ENCODE measurements at places on chromosomes 16 and 17.

DNA sequence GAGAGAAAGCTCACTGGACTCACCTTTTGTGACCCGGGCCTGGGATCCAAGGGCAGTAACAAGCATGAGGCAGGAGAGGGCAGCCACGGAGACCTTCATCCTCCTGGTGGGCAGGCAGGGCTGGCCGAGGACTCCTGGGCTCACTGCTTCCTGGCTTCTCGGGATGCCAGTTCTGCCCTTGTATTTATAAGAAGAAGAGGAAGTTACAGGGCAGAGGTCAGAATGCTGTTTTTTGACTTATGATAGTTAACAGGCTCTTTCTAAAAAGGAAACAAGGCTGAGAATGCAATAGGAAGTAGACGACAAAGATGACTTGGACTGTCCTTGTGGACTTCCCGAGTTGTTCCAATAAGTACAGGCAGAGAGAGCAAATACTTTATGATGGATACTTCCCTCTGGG is at the start of gene CCL23:
Gene CCL23 (minus strand): TSS at position 174 of the 400 bp plus-strand sequence. CDS start 75 bp downstream, at position 99.
- no peak for DNase-seq

GRCh38 chr16:89618109-89618998 is 4.9 kb downstream of the DPEP1 start:
- DNase-seq = no peak

GRCh38 chr16:4345836-4346781 is 5.0 kb downstream of the PAM16 start:
- no peak for DNase-seq

DNA sequence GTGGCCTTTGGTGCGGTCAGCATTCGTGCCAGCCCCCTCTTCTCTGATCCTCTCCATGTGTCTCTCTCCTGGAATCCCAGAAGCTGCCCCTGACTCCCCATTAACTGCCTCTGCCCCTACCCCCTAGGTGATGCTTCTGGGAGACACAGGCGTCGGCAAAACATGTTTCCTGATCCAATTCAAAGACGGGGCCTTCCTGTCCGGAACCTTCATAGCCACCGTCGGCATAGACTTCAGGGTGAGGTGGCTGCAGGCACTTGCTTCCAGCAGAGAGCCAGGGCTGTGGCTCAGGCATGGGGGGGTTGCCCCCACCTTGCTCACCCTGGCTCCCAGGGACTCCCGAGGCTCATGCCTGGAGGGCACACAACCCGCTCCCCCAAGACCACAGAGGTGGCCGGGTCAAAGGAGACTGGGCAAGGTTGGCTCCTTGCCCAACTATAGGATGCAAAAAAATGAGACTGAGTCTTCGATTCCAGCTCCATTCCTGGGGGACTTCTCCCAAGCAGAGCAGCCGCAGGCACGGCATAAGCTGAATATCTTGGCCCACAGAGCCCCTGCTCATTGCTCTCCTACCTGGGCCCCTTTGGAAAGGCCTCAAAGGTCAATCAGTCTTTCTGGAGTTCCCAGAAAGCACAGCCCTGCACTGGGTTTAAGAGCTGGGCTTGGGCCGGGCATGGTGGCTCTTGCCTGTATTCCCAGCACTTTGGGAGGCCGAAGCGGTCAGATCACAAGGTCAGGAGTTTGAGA is 3.8 kb downstream of the RAB37 start:
- no peak for DNase-seq

DNA sequence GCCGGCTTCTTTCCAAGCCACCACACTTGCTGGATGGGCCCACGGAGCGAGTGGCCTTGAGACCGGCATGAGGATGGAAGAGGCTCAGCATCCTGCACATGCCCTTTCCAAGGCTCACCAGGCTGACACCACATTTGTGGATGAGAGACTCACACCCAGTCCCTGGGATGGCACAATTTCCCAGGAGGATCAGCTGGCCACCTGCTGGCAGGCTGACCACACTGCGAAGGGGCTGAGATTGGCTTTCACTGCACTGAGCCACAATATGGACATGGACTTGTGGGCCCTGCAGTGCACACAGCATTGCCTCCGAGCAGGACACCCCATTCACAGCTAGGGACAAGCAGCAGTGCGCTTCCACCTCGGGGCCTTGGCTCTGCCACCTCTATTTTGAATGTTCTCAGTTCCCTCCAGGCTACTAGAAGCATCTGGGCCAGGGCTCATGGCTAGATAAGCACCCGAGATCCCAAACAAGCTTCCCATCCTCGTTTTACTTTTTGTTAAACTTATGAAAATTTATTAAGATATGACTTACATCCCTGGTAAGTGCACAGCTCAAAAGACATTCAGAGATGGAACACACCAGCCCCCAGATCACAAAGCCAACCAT is 25.3 kb upstream of the KSR1 start:
- DNase-seq = no peak

DNA sequence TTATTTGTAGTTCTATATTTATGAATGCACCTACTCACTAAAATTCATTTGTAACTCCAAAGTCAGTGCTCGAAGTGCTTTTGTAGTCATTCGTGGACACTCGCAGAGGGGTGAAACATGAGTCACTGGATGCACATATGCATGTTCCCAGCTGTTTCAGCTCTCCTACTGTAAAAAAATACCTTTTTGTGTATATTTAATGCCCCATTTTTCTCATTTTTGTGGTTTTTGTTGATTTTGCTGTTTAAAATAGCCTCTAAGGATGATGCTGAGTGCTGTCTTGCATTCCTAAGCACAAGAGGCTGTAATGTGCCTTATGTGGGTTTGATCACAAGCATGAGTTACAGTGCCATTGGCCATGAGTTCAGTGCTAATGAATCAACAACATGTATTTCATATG is 30.6 kb downstream of the CENPV start:
- no peak for DNase-seq

DNA sequence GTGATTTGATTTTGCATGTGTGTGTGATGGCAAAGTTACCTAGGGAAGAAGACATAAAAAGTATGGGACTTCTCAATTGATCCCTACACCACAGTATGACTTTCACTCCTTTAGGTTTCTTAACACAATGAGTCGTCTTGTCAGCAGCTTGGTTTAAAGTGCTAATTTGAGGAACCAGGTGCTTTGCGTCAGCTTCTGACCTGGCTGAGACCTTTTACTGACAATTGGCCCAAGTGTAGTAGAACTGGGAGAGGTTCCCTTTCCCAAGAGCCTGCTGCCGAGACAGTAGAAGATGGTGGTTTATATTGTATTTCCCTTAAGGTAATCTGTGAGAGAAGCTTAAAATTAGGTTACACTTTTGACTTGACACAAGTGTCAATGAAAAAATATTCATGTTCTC is 54.9 kb downstream of the LDHD start:
- no peak for DNase-seq

GRCh38 chr16:17397499-17397891 is 73.3 kb downstream of the XYLT1 start:
- no peak for DNase-seq

GRCh38 chr16:20042848-20043247 is 30.8 kb downstream of the GPR139 start:
- DNase-seq = no peak

DNA sequence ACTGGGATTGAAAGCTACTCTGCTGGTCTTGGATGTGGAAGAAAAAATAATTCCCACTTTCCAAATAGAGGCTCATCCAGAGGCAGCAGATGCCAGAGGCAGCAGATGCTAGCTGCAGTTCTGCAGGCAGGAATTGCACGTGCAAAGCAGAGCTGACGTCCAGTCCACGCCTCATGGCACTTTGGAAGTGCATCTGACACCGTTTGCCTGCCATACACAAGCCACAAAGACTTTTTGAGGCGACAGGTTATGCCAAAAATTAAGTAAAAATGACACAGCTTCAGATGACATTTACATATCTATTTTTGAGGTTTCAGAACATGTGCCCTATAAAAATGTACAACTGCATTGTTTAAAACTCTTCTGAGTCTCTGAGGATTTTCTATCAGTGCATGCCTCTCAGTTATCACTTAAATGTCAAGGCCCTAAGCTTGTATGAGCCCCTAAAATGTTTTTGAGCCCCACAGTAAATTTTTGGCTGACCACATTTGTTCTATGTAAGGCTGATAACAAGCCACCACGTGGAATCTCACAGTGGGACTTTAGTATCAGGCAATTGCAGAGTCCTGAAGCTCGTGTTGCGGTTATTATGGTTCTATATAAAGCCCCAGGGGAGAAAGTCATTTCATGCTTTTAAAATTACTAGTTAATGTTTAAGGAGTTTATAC is 239.2 kb downstream of the PRKCA start:
- DNase-seq = no peak

DNA sequence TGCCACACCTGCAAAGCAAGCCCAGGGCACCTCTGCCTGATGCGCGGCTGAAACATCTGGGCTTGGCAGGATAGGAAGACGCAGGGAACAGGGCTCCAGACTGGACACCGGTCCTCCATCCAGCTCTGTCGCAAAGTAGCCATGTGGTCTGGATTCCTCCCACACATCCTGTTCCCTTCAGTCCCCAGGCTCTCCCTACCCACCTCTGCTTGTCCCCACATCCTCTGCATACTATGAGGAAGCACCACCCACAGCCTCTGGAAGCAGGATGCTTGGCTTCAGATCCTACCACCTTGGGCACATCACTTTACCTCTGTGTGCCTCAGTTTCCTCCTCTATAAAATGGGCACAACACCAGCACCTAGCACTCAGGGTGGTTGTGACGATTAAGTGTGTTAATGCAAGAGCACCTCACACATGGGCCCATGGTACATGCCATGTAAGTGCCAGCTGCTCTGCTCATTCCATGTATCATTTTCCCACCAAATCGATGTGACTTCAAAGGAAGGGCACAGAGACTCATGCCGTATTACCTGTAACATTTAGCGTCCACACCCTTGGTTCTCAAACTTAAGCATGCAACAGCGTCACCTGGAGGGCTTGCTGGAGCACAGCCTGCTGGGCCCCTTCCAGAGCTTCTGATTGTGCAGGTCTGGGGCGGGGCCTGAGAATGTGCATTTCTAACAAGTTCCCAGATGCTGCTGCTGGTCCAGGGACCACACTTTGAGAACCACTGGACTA is 138.6 kb upstream of the SDK2 start:
- DNase-seq = no peak

GRCh38 chr17:72471296-72471695 is 350.5 kb downstream of the SOX9 start:
- DNase-seq = no peak

DNA sequence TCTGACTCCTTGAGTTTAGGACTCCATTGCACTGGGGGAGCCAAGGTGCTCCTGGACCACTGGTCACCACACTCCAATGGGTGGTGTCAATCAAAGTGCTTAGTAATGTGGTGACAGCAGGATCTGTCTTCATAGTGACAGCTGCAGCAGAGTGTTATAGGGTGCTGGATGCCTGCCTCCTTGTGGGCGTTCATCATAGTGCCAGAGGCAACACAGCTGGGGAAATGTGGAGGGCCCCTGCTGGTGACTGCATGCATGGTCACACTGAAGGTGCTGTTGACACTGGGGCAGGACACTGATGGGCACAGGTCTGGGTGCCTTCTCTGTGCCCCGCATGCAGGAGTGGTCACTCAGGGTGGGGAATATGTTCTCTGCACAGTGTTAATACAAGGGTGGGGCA is 177.5 kb upstream of the CDH8 start:
- no peak for DNase-seq

GRCh38 chr16:46748775-46749705 is 896 bp upstream of the MYLK3 start:
- DNase-seq = no peak

GRCh38 chr16:23510164-23510914 is at the start of gene GGA2:
TSS of gene GGA2 (minus strand) at chr16:23510494. CDS start at chr16:23510411, 83 bp downstream.
- peak; percentile 79 for DNase-seq

DNA sequence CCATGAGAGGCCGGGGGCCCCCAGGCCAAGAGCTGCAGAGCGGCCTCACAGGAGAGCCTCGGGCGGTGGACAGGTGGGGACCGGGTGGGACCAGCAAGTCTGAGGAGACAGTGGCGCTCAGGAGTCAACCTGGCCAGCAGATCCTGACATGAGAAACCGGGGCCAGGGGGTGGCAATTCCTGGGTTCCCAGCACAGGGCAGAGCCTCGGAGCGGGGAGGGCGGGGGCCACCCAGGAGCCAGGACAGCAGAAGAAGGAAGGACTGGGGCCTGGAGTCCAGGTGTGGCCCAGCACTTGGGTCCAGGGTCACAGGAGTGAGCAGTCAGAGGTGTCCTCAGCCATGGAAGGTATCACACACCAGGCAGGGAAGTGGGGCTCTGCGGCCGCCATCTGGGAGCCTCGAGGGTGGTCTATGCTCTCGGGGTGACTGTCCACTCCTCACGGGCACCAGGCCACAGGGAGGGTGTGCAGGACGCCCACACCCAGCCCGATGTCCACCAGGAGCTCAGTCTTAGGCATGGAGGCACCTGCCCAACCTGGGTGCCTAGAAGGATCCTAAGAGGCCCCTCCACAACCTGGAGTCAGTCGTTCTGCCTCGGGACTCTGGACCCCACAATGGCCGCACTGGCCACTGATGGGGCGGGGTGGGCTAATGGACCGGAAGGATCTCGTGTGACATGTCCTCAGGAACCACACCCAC is 29.1 kb downstream of the PIEZO1 start:
- no peak for DNase-seq

DNA sequence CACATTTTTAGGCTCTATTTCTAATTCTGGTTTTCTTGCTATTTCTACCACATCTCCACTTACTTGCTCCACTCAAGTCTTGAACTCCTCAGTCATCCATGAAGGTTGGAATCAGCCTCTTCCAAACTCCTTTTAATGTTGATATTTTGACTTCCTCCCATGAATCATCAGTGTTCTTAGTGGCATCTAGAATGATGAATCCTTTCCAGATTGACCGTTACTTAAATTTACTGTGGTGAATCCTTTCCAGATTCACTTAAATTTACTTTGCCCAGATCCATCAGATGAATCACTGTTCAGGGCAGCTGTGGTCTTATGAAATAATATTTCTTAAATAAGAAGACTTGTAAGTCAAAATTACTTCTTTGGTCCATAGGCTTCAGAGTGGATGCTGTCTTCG is 32.4 kb downstream of the CLTC start:
- no peak for DNase-seq

GRCh38 chr16:81313701-81314602 is 810 bp upstream of the GAN start:
- no peak for DNase-seq

DNA sequence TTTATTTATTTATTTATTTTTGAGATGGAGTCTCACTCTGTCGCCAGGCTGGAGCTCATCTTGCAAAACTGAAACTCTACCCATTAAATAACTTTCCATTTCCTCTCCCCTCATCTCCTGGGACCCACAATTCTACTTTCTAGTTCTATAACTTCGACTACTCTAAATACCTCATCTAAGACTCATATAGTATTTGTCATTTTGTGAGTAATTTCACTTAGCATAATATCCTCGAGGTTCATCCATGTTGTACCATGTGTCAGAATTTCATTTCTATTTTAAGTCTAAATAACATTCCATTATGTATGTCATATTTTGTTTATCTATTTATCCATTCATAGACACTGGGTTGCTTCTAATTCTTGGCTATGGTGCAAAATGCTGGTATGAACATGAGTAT is 5.1 kb upstream of the NT5M start:
- no peak for DNase-seq

GRCh38 chr16:13829697-13830299 is 90.2 kb upstream of the ERCC4 start:
- no peak for DNase-seq

DNA sequence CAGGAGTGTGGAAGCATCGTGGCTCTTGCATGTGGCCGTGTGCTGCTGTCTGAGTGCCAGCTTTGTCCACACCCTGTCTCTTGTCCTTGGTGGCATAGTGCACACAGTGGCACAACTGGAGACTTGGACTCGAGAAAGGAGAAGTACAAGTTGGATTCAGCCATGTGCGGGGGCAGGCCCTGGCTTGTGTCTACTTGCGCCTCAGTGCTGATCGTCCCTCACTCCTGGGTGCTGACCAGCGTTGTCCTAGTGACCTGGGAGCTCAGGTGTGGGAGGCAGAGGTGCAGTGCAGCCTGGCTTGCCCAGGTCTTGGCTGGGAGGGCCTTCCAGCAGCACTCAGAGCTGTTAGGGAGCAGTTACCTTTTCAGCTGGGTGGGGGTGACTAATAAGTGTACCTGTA is 20.6 kb downstream of the MPRIP start:
- no peak for DNase-seq

All from stimulated activated CD4-positive, alpha-beta T cell treated with anti-CD3 and anti-CD28 coated beads, Interleukin-4, amount 100 ng/mL, for 4 hours (primary cell).